Myocyte (in vitro differentiated cells): ENCODE measurements at places on chromosomes 16 and 17. TPM values are rescaled to one million over a fixed set of nuclear protein-coding genes. Genes with fewer than 3 reads are reported as not detected.

DNA sequence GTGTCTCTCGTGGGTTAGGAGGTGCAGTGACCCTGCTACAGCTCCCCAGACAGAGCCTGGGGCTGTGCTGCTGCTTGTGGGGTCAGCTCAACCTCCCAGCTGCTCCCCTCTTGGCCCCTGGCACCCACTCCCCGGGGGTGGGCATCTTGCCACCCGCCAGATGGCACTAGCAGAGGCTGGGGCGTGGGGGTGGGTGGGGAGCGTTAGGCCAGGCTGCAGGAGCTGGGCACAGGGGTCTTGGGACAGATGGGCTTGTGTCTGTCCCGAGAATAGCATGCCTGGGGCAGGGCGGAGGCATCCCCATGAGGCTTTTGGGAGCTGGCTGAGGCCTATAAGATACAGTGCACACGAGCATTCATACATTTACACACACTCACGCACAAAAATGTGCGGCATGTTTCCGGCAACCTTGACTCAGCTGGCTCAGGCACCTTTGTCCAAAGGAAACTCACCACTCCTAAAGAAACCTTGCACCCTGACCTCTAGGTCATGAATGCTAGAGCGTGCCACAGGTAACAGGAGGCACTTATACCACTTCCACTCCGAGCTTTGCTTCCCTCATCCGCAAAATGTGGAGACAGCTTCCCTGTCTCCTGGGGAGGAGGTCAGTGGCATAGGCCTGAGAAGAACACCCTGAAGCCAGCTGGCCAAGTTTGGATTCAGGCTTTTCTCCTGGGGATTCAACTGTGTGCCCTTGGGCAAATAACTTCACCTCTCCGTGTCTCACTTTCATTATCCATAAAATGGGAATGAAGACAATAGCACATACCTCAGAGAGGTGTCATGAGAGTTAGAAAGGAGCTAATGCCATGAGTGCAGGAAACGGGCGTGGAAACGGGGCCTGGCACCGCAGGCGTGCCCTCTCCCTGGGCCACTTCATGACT, 78.9 kb upstream of the LHX1 start:
- DNase-seq = no peak

DNA sequence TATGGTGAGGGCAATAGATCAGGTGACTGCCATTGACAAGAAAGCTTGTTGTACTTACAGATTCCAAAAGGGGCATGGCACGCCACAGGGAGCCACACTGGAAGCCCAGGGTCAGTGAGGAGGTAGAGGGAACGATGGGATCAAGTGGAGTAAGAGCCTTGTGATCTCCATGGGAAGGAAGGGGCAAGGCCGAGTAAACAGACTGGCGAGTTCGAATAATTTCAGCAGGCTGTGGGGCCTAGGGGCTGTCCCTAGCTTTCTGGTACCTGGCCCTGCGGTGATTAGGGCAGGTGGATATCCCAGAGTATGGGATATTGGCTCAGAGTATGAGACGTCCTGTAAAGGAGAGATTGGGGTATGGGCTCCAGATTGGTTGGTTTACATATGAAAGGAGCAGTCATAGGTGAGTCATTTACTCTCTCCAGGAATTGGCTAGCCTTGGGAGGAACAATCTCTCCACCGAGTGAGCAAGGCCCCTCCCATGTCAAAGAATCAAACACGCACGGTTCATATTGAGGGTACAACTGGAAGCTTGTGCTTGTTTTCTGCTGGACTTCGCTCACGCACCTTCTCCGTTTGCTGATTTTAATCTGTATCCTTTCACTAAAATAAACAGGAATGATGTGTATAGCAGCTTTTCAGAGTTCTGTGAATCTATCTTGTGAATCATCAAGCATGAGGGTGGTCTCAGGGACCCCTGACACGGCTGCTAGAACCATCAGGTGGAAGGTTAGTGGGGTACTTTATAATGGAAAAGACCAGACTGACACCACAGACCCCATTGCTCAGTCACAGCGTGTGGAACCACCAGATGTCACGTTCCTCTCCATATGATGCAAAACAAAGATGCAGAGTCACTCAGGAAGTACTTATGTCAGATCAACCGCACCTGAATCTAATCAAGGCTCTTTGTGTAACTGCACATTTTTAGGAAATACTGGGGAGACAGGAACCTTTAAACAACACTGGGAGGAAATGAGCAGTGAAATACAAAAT, 27.9 kb downstream of the GABARAPL2 start:
- DNase-seq = no peak

TSR3 gene
- total RNA-seq = 112 and 115 TPM in 2 replicates

DNA sequence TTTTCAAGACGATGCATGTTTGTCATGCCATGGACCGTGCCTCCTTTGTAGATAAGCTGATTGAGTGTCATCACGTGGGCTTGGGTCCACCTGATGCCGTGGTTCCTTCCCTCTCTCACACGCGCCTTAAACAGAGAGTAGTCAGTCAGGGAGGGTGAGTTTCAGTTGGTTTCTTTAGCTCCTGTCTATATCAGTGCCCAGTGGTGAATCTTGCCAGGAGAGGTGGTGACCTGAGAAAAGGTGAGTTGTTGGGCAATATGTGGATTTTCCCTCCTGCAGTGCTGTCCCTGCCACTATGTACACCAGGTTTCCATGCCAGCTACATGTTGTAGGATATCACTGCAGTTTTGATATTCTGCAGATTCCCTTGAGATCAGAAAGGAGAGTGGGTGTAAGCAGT, 129.7 kb downstream of the LAT start:
- DNase-seq = no peak

DNA sequence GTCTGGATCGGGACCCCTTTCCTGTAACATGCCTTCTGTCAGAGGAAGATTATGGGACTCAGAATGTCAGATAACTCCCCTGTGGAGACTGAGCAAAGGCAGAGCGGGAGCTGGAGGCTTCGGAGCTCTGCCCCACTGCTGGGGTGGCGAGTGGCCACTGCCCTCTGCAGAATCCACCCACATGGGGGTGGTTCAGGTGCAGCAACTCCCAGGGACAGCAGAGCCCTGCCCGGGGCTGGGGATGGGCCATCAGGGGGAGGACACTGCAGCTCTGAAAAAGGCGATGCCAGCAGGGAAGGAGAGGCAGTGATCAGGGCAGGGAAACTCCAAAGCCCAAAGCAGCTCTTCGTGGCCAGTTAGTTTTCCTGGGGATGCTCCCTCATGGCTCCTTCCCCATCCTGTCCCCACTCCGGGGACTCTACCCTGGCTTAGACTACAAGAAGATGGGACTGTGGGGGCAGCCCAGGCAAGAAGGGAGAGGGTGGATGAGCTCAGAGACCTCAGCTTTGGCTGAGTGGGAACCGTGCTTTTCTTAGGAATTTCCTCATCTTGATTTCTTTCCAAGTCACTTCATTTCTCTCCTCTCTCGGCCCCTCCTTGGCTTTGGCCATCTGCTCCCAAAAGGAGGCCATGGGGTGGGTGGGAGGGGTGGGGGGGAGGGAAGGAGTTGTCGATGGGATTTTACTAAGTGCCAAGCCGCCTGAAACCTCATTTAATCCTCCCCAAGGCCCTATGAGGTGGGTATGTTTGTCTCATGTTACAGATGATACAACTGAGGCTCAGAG, 4.0 kb downstream of the CA4 start:
- DNase-seq = no peak

DNA sequence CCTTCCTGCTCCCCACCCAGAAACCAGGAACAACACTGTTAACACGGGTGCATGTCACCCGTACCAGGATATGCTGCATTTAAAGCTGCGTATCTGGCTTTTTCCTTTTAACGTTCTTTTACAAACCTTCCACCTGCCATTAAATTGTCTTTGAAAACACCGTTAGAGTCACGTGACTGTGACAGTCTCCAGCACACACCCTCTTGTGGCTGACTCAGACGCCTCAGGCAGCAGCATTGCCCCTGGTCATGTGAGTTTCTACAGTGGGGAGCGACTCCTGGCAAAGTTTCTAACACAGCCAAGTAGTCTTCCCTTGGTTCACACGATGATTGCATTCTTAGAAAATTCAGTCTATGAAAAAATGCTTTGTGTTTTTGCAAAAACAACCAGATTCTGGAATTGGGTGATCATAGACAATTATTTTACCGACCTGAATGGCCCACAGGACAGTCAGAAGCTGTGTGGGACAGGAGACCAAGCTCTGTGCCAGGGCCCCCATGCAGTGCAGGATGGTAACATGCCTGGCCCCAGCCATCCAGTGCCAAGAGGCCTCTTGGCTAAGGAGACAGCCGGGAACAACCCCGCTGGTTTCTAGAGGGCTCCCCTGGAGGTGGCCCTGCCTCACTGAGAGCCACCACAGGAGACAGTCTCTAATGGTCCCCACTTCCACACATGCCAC, 199.1 kb downstream of the KATNIP start:
- DNase-seq = peak; percentile 77

DNA sequence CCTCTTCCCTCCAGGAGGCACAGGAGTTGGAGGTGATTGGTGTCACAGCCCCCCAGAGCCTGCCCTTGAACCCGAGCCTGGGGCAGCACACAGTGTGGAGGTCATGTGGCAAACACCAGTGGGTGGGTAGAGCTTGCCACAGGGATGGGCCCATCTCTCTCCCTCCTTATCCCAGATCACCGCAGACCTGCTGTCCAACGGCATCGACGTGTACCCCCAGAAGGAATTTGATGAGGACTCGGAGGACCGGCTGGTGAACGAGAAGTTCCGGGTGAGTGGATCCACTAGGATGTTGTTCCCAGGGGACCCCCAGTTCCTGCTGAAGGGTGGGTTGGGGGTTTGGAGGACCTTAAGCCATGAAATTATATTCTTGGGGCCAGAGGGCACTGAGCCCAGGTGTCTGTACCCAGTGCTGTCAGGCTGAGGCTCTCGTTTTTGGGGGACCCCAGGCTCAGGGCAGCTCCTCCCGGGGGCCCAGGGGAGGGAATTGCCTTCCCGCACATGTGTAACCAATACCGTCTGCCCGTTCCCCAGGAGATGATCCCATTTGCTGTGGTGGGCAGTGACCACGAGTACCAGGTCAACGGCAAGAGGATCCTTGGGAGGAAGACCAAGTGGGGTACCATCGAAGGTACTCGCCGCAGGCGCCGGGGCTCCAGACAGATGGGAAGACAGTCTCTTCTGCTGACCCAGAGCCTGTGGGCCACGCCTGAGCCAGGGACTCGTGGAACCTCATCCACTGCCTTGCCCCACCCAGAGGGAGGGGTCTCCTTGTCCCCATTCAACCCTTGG, 351.9 kb downstream of the SEC14L1 start:
- no peak for DNase-seq

DNA sequence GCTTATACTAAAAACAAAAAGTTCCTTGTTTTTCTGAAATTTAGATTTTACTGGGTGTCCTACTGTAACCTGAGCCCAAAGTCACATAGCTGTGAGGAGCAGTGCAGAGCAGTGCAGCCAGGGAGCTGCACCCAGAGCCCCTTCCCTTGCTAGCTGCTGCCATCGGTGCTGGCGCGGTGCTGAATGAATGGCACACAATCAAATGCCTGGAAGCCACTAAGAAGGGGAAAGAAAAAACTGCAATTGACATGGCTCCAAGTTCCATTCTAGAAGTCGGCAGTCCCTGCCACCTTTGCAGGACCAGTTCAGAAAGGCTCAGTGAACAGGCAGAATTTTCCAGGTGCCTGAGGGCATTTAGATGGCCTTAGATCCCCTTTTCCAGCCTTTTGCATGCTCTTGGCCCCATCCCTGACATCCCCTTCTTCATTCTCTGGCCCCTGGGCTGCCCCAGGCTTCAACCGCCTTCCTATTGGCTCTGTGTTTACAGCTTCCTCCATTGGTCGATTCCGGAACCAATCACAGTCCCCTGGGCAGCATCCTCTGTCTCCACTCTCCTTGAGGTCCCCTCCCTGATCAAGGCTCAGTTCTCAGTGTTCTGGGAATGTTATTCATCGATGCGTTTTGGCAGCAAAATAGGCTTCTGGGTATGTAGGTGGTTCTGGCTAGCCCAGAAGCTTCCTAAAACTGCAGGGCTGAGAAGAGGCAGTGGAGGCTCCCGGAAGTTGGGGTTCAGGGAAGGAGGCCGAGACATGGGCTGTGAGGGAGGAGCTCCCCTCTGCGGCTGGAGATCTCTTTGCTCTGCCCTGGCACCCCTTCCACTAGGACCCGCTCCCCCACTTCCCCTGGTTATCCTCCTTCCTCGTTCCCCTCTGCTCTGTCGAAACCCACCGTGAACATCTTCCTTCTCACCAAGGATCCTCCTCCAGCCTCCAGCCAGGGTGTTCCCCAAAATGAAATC, 37.9 kb downstream of the ATP2C2 start:
- DNase-seq = no peak

C1QTNF8 gene
- not detected in 2 replicates for total RNA-seq

DNA sequence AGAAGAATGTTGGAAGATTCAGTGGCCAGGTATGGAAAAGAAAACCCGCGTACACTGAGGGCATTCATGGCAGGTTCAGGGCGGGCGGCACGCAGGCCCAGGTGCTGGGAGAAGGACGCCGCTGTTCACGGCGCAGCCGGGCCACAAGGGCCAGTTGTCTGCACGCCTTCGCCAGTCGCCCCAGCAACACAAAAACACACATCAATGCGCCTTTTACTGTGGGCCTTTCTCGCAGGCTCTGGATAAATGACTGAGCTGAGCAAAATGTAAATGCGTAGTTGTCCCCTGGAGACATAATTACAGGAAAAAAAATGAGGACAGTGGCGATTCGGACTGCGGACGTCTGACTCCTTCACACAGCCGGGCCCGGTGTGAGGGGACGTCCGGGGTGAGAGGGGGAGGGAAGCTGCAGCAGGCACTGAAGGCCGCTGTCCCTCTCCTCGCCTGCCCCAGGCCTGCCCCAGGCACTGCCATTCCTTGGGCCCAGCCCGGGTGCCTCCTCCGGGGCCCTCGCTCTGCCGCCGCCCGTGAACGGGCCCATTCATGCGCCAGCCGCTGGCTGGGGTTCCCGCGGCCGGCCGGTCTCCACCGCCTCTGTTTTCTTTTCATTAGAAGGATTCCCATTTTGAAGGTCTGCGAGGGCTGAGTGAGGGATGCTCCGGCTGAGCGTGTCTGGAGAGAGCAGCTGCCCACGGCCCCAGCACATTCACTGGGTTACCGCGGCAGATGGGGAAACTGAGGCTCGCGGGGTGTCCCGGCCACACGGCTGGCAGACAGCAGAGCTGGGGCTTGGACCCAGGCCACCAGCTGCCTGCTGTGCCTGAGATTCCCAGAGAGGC, 6.5 kb upstream of the ZNF469 start:
- DNase-seq = no peak

- DNase-seq = no peak
Observed at GRCh38 chr17:78131172-78132083, 857 bp downstream of the TMC8 start.

HSD17B1 gene
- 0.56 and 0.88 TPM in 2 replicates for total RNA-seq

DNA sequence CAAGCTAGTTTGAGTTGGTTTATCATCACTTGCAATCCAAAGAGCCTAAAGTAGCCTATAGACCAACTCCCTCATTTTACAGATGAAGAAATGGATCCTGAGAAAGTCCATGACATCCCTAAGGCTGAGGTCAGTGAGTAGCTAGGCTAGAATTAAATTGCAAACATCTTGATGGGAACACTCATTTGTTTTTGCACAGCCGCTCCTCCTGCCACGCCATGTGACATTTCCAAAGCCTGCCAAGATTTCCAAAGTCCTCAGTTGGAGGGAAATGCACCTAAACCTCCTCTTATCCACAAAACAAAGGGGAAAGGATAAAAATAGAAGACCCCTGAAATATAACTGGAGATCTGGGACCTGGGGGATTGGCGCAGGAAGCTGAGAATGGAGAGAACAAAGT, 15.0 kb downstream of the TMEM92 start:
- no peak for DNase-seq

GRCh38 chr16:25693631-25694030, 1.9 kb downstream of the HS3ST4 start:
- no peak for DNase-seq

PRR35 gene
- total RNA-seq = 2.9 and 12.5 TPM in 2 replicates

QPRT gene
- total RNA-seq = 20.7 and 31.0 TPM in 2 replicates
